Glutamatergic neuron (in vitro differentiated cells): ENCODE measurements at places on chromosomes 5 and 9. TPM values are rescaled to one million over a fixed set of nuclear protein-coding genes. Genes with fewer than 3 reads are reported as not detected.

DNA sequence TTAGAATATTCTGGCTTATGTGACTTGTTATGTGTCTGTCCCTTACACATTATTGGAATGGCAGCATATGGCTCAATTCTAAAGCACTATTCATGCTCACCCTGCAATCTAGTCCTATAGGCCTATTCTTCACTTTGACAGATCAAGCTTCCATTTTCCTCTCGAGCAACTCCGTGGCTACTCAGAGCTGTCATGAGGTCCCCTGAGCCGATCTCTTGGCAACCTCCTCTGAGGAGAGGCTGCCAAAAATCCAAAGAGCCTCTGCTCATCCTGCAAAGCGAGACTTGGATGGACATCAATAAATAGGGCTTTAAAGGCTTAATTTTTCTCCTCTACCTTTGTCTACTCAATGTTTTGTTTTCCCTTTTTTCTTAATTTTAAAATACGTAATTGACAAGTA, 163.8 kb downstream of the GABRB2 start:
- DNase-seq = no peak
- H3K27me3 ChIP-seq = peaks cover 5% of the 10 kb centered on the region
- no peaks in the 10 kb centered on the region for H3K36me3 ChIP-seq

DNA sequence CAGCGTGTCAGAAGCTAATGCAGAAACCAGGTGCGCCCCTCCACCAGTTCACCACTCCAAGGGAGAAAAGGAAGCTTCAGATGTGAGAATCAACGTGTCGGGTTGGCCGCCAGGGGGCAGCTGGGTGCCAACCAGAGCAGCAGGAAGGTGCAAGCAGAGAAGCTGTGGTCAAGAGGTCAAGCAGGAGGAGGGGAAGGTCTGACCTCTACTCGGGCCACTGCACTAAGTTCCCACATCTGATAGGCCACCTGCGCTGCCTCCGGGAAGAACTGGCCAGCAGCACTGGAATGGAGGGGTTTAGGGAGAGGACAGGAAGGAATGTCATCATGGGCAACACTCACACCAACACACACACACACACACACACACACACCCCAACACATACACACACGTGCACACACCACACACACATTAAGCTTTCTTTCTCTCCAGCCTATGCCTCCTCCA, 31.4 kb downstream of the ANXA6 start:
- H3K4me3 ChIP-seq = no peak overlapping the region
- DNase-seq = peak; percentile 80
- H3K27me3 ChIP-seq = peaks cover 1% of the 10 kb centered on the region
- no peak overlapping the region for H3K27ac ChIP-seq
- H3K4me1 ChIP-seq = peaks cover 7% of the 10 kb centered on the region

GRCh38 chr5:90476391-90476790, 1.7 kb downstream of the POLR3G start:
- peaks cover 6% of the 10 kb centered on the region for H3K4me1 ChIP-seq
- DNase-seq = no peak

DNA sequence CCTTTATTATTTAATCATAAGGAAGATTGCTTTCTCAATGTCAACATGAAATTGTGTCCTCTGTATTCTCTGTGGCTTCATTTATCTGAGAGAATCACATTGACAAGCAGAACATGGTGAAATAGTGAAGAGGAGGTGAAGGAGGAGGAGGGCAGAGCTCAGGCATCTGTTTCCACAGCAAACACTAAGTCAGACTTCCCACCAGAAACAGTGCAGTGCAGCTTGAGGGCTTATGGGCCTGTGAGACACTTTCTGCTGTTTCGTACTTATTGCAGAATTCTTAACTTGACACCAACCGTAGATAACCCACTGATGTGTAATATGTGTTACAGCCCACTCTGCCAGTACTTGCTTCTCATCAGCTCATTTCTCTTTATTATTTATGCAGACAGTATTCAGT, 386.3 kb downstream of the DIRAS2 start:
- H3K4me1 ChIP-seq = no peaks in the 10 kb centered on the region
- H3K36me3 ChIP-seq = no peaks in the 10 kb centered on the region
- no peak overlapping the region for H3K27ac ChIP-seq

- H3K4me3 ChIP-seq = peak overlapping the region; percentile 4
- DNase-seq = no peak
- no peak overlapping the region for H3K27ac ChIP-seq
Observed at GRCh38 chr9:70042461-70043215, 1.0 kb upstream of the MAMDC2 start.

GRCh38 chr5:90944116-90944515, 385.5 kb downstream of the ADGRV1 start:
- peaks cover 6% of the 10 kb centered on the region for H3K4me1 ChIP-seq
- H3K4me3 ChIP-seq = no peak overlapping the region
- no peak for DNase-seq
- no peaks in the 10 kb centered on the region for H3K27me3 ChIP-seq
- H3K36me3 ChIP-seq = no peaks in the 10 kb centered on the region

GRCh38 chr9:114898741-114899140, 31.6 kb downstream of the TNFSF8 start:
- no peak for DNase-seq
- H3K4me1 ChIP-seq = no peaks in the 10 kb centered on the region
- H3K27me3 ChIP-seq = no peaks in the 10 kb centered on the region
- H3K4me3 ChIP-seq = no peak overlapping the region
- H3K27ac ChIP-seq = no peak overlapping the region

DNA sequence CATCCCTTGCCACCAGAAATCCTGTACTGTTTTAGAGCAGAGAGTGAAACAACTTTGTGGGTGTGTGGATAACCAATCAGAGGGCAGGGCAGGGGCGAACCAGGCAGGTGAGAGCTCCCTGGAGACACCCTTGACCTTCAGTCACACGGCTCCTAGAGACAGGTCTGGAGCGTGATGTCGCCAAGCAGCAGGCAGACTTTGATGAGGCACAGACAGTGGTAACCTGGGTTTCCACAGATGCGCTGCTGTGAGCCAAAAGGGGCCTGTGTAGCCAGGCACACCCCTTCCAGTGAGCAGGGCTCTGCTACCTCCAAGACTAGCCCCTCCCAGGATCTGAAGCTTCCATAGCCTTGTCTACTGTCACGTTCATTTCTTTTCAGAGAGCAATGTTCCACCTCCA, 317.8 kb upstream of the ADCY2 start:
- no peak overlapping the region for H3K27ac ChIP-seq
- no peaks in the 10 kb centered on the region for H3K36me3 ChIP-seq
- peaks cover 17% of the 10 kb centered on the region for H3K4me1 ChIP-seq
- no peak for DNase-seq

GRCh38 chr9:76913467-76913866, 7.6 kb upstream of the PRUNE2 start:
- DNase-seq = no peak
- H3K27me3 ChIP-seq = no peaks in the 10 kb centered on the region
- no peaks in the 10 kb centered on the region for H3K4me1 ChIP-seq
- H3K27ac ChIP-seq = no peak overlapping the region
- H3K36me3 ChIP-seq = no peaks in the 10 kb centered on the region
- H3K4me3 ChIP-seq = no peak overlapping the region

DNA sequence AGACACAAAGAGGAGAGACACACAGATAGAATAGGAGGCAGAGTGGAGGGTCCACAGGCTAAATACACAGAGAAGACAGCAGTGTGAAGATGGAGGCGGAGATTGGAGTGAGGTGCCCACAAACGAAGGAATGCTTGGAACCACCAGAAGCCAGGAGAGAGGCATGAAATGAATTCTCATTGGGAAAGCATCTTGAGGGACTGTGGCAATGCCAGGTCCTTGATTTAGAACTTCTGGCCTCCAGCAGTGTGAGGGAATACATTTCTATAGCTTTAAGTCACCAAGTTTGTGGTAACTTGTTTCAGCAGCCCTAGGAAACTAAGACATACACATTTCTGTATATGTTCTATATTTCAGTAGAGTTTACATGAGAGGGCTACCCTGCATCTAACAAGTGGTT, 396.6 kb upstream of the ZNF608 start:
- no peaks in the 10 kb centered on the region for H3K36me3 ChIP-seq
- no peak overlapping the region for H3K27ac ChIP-seq
- DNase-seq = no peak
- no peaks in the 10 kb centered on the region for H3K4me1 ChIP-seq
- no peaks in the 10 kb centered on the region for H3K27me3 ChIP-seq

DNA sequence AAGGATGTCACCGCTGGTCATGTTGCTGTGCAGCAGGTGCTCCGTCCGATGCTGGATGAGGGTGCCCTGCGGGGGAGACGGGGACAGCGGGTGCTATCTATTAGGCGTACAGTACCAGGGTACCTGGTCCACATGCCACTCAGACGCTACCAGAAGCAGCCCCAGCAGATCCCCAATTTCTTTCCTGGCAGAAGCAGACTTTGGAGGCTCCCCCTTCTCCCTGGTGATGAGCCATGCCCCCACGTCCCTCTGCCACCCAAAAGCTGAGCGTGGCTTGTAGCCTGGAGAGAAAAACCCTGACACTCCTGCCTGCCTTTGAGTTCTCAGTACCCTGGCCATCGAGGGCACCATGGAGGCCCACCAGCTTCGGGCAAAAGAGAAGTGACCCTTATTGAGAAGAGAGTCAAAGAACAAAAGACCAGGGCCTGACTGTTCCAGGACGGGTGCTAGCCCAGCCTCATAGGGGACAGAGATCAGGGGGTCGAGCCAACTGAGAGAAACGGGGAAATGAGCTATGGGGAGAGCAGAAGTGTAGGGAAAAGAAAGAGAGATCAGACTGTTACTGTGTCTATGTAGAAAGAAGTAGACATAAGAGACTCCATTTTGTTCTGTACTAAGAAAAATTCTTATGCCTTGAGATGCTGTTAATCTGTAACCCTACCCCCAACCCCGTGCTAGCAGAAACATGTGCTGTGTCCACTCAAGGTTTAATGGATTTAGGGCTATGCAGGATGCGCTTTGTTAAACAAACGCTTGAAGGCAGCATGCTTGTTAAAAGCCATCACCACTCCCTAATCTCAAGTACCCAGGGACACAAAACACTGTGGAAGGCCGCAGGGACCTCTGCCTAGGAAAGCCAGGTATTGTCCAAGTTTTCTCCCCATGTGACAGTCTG, 62.0 kb upstream of the ZNF354B start:
- no peak overlapping the region for H3K4me3 ChIP-seq
- no peak overlapping the region for H3K27ac ChIP-seq
- DNase-seq = no peak
- H3K4me1 ChIP-seq = no peaks in the 10 kb centered on the region
- peaks cover 2% of the 10 kb centered on the region for H3K27me3 ChIP-seq

- peaks cover 5% of the 10 kb centered on the region for H3K4me1 ChIP-seq
- peaks cover 1% of the 10 kb centered on the region for H3K27me3 ChIP-seq
- no peak for DNase-seq
- H3K4me3 ChIP-seq = no peak overlapping the region
Observed at GRCh38 chr9:17800418-17800817, 221.6 kb downstream of the SH3GL2 start.

DNA sequence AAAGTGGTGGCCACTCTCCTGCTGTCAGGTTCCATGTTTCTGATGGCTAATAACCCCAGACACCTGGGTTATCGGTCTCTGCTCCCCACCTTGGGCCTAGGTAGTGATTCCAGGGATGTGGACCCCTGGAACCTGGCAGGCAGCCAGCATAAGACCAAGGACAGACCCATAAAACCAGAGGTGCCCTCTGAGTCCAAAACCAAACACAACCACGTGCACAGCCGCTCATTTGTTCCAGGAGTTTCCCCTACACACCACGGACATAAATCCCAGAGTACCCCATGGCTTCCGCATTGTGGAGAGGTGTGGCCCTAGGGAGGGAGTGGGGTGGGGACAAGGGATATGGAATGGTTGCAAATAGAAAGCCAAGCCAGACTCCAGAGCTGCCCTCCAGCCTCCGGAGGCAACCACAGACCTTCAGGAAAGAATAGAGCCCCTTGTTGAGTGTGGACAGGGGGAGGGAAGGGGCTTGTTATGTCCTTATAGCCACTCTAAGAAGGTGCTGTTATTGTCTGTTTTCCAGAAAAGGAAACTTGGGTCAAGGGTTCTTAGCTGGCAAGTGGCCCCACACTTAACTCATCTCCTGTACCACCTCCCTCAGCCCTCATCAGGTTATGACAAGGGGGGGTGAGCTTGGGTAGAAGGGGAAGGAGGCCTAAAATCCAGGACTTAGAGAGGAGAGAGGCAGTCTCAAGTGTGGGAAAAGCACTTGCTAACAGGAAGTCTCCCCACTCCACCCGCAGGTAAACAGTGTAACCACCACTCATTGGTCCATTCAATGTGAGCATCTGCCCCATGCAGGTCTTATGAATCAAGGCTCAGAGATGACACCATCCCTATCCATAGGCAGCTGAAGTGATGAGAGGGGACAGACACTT, 23.6 kb upstream of the CYSTM1 start:
- no peak overlapping the region for H3K27ac ChIP-seq
- no peak for DNase-seq
- no peaks in the 10 kb centered on the region for H3K36me3 ChIP-seq
- H3K4me1 ChIP-seq = peaks cover 9% of the 10 kb centered on the region
- peaks cover 17% of the 10 kb centered on the region for H3K27me3 ChIP-seq

- H3K4me3 ChIP-seq = no peak overlapping the region
- H3K27ac ChIP-seq = no peak overlapping the region
- H3K4me1 ChIP-seq = peaks cover 2% of the 10 kb centered on the region
- no peaks in the 10 kb centered on the region for H3K36me3 ChIP-seq
- H3K27me3 ChIP-seq = peaks cover 2% of the 10 kb centered on the region
- no peak for DNase-seq
Observed at GRCh38 chr9:133393399-133393798, 17.2 kb downstream of the STKLD1 start.

- DNase-seq = peak; percentile 40
- H3K27me3 ChIP-seq = peaks cover 5% of the 10 kb centered on the region
- H3K4me1 ChIP-seq = peaks cover 38% of the 10 kb centered on the region
- peak overlapping the region; percentile 44 for H3K4me3 ChIP-seq
Observed at GRCh38 chr5:98513380-98513779, 260.1 kb upstream of the RGMB start.

GRCh38 chr9:95091601-95092261, 225.8 kb downstream of the FANCC start:
- H3K36me3 ChIP-seq = no peaks in the 10 kb centered on the region
- no peak overlapping the region for H3K27ac ChIP-seq
- peaks cover 5% of the 10 kb centered on the region for H3K27me3 ChIP-seq
- H3K4me3 ChIP-seq = no peak overlapping the region

DNA sequence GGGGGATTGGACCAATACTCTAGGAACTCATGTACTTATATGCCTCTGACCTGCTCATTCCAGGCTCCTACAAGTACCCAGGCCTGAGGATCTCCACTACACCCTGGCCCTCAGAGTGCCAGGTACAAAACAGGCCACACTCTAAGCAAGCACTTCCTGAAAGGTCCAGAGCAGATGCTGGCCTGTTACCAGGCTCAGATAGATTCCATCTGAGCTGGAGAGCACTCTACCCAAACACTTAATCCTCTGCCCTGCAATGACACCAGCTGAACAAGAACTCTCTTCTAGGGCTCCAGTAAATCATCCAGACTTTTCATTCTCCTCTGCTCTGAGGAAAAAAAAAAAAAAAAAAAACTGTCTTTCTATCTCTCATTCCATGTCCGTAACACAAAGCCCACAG, 2.9 kb downstream of the P4HA2 start:
- no peak overlapping the region for H3K27ac ChIP-seq
- no peak for DNase-seq
- peaks cover 4% of the 10 kb centered on the region for H3K27me3 ChIP-seq
- no peaks in the 10 kb centered on the region for H3K36me3 ChIP-seq
- no peak overlapping the region for H3K4me3 ChIP-seq
- peaks cover 6% of the 10 kb centered on the region for H3K4me1 ChIP-seq

- H3K4me3 ChIP-seq = no peak overlapping the region
- no peaks in the 10 kb centered on the region for H3K27me3 ChIP-seq
- H3K27ac ChIP-seq = no peak overlapping the region
- H3K4me1 ChIP-seq = no peaks in the 10 kb centered on the region
Observed at GRCh38 chr9:6247266-6247665, 31.7 kb downstream of the IL33 start.

TSSK1B gene
- 0.54 TPM for total RNA-seq

ENTREP1 gene
- total RNA-seq = 1.0 TPM

RMND5B gene
- 51.3 TPM for total RNA-seq

TMOD1 gene
- 0.64 TPM for total RNA-seq

IL11RA gene
- total RNA-seq = 28.8 TPM

WDR36 gene
- 20.8 TPM for total RNA-seq
